ENCODE measurements at places on chromosomes 1 and 21. TPM values are rescaled to one million over a fixed set of nuclear protein-coding genes. Genes with fewer than 3 reads are reported as not detected.

The FMO1 gene
- not detected for total RNA-seq

The PPIAL4G gene
- 0.14 TPM for total RNA-seq

The KCNK2 gene
- total RNA-seq, result 0.60 TPM

The KCNN3 gene
- 0.36 TPM for total RNA-seq

The PADI4 gene
- not detected for total RNA-seq

The FCER1G gene
- total RNA-seq, result 1.5 TPM

The SNIP1 gene
- total RNA-seq, result 17.1 TPM

The TAL1 gene
- total RNA-seq, result not detected

The OR2T33 gene
- not detected for total RNA-seq

The ATP1A4 gene
- not detected for total RNA-seq

The RNF186 gene
- total RNA-seq, result not detected

The TDRD5 gene
- 0.12 TPM for total RNA-seq

The GRIK1 gene
- 0.26 TPM for total RNA-seq

The CA6 gene
- not detected for total RNA-seq

The LYPD8 gene
- total RNA-seq, result not detected

The KMO gene
- total RNA-seq, result not detected

The RSBN1 gene
- 29.1 TPM for total RNA-seq

The APCS gene
- total RNA-seq, result not detected

The CRYAA gene
- not detected for total RNA-seq

The FAM72D gene
- total RNA-seq, result 1.9 TPM

The ADAMTS1 gene
- 11.6 TPM for total RNA-seq

The TMEM79 gene
- total RNA-seq, result 5.1 TPM

The GPA33 gene
- total RNA-seq, result not detected

Data from progenitor cell of endocrine pancreas (in vitro differentiated cells).